Osteocyte (in vitro differentiated cells): ENCODE measurements at places on chromosomes 6 and 20.
A peak's percentile ranks its signal among the peaks of the same experiment; 100 is the strongest.

DNA sequence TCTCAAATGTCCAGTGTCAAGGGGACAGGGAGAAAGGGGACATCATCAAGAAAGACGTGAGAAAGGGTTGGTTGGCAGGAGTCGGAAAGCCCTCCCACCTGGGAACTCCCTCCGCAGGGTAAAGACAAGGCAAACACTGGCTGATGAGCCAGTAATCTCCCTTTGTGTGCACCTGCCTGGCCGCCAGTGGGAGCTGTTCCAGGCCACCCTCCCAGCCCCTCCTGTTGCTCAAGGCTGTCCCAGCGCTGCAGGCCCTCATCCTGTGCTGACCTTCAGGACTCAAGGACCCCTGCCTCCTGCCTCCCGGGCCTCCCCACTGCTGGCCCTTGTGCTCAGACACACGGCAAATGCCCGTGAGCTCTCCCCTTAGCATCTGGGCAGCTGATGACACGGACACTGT lies 7.4 kb downstream of the FRMD1 start:
- DNase-seq, result no peak

DNA sequence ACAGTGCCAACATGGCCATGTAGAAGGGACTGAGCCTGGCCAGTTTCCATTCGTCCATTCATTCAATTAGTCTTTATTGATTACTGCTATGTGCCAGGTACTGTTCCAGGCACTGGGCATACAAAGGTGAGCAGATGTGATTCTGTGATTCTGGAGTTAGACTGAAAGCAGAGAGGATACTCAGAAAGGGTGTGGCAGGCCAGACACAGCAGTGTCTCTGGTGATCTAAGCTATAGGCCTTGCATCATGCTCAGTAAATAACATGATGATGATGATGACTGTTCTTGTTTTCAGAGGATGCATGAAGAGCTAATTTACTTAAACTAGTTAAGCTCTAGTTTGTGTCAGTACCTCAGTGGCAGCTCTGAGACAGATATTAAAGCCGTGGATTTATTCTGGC lies 31.4 kb upstream of the FUCA2 start:
- no peak for DNase-seq

DNA sequence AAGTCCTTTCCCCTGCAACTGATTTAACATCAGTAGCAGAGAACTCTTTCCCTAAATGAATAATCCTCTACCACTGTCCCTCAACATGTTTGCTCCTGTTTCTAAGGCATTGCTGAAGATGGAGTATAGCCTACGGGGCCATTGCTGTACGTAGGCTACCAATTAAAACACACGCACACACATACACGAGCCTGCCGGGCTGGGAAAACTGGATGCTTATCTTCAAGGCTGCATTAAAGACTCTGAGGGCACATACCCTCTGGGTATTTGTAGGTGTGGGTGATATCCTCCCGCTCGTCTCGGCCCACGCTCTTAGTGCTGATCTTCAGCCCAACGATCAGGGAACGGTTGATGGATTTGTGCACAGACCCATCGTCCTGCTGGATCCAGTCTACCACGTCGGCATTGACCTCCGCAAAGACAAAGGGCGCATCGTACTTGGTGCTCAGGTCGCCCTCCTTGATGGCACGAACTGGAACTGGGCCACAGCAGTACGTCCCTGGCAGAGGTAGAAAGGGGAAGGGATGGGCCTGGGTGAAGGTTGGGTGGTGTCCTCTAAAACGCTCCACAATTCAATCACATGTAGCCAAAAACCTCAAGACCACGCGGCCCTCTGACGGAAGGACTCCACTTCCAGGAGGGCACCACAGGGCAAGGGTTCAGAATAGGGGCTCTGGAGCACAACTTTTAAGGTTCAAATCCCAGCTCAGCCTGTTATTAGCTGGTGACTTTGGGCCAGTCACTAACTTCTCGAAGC lies 25.7 kb downstream of the TGM2 start:
- DNase-seq, result no peak

- DNase-seq, result peak; percentile 88
These were observed 11.3 kb upstream of the TFAP2A start for GRCh38 chr6:10425975-10426780.

- no peak for DNase-seq
These were observed 44.3 kb downstream of the USP49 start for GRCh38 chr6:41850861-41851260.

- DNase-seq, result no peak
These were observed 55.3 kb upstream of the DDR1 start for GRCh38 chr6:30829033-30829432.

GRCh38 chr6:74971633-74972032 lies 234.2 kb downstream of the COL12A1 start:
- no peak for DNase-seq

GRCh38 chr6:118980063-118980462 lies 45.1 kb upstream of the MCM9 start:
- no peak for DNase-seq

DNA sequence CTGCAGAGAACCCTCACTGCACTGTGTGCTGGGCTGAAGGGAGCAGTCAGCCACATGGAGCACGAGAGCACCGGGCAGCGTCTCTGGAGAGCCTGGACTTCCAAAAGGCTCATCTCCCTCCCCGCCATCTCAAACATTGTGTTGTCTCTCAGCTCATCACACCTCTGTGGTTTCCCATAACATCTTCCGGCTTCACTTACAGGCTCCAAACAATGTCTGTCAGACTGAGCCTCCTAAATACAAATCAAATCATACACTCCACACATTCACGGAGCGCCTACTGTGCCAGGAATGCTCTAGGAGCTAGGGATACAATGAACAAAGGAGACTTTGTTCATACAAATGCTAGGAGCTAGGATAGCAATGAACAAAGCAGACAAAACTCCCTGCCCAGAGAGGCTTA lies 398.0 kb downstream of the RNGTT start:
- DNase-seq, result no peak
